ENCODE measurements at places on chromosomes 3 and 15.

GRCh38 chr15:95019907-95020306 is 788.5 kb downstream of the MCTP2 start:
- no peak for DNase-seq

DNA sequence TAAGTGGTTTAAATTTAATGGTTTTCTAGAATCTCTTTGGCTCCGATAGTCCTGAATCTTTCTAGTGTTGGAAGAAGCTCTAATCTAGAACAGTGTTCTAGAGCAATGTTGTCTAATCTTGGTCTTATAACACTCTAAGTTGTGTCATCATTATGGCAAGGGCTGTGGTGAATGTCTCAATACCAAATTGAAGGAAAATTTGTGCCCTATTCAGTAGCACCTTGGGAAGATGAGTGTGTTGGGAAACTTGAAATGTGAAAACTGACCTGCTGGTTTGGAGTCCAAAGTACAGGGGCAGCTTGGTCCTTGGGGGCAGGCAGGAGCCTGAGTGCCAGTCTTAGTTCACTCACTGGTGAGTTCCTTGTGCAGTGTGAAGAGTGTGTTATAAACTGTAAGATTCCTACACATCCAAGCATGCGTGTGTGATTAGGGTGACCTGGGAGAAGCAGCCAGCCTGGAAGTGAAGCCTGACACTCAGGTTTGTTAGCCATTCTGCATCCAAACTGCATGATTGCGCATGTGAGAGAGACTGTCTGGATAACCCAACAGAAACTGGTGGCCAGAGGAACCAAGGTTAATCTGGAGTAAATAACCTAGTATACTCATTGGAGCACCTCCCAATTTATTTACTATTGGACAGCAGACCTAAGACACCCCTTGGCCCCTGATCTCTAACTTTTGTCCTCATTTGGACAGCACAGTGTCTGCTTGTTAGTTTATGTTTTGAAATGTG is 14.6 kb downstream of the ZNF592 start:
- no peak for DNase-seq

DNA sequence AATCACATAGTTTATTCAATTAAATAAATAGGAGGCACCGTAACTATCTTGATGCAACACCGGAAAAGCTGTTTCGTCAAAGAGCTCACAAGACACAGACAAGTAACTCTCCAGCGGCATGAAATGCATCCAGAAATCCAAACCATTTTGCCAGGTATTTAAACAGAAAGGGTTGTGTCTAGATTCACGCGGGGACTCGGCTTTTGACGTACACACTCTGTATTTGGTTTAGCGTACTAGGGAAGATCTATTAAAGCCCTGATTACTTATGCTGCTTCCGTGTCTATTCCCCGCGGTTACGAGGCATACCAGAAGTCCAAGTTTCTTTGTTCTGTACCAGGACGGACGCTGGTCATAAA is 718 bp downstream of the BNIP2 start:
- no peak for DNase-seq

DNA sequence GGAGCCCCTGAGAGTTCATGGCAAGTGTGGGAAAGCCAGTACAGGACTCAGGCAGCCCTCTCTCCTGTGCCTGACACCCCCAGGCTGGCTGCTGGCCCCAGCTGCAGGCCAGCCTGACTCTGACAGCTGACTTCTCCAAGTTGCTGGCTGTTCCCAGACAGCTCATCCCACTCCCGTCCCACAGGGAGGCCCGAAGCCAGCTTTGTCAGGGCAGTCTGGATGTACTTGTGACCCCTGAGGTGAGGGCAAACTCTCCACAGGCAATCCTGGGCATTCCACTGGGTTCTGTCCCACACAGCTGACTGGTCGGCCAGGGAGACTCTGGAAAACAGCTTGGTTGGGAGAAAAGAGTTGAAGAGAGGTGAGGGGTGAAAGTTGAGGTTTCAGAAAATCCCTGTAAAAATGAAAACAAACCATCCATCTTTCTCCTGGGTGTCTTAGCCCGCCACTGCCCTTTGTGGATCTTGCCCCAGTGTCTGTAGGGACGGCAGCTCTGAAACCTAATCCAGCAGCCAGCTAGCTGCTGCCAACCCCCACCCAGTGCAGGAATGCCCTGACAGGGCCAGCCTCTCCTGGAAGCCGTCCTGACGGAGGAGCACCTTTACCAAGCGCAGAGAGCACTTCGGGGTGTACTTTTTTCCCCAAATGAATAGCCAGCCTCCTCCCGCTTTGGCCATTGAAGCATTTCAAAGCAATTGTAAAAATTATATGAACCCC is 87.9 kb downstream of the DNAJB8 start:
- DNase-seq = no peak

- DNase-seq = no peak
These were observed 69.6 kb downstream of the SEMA5B start for GRCh38 chr3:122957707-122958689.

DNA sequence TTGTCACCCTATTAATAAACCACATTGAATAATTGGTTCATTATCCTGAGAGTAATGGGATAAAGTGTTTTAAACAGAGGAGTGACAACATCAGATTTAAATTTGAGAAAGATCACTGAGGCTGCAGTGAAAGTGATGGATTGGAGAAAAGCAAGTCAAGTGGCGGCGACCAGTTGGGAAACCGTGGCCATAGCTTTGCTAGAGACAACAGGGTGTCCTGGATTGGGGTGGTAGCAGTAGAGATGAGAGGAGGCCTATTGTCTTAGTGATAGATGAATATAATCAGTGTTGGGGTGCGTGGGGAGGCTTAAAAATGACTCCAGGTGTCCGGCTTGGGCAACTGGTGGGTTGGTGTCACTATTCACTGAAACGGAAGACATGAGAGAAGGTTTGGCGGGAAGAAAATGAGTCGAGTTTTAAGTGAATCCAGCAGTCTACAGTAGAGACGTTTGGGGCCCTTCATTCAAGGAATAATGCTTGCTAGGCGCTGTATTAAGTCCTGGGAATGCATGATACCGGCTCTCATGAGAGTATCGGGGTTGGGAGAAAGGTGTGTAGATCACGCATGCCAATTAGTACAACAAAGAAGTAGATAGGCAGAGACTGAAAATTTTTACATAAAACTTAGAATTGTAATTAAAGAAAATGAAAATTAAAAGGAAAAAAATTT is 819 bp downstream of the NEK4 start:
- no peak for DNase-seq

- DNase-seq = peak; percentile 68
These were observed 39.3 kb upstream of the MUC4 start for GRCh38 chr3:195850857-195851543.

All from stimulated activated CD8-positive, alpha-beta memory T cell treated with anti-CD3 and anti-CD28 coated beads, Interleukin-7, amount 100 ng/mL, for 1 hour (primary cell).